ENCODE measurements at places on chromosomes 11 and 22.

DNA sequence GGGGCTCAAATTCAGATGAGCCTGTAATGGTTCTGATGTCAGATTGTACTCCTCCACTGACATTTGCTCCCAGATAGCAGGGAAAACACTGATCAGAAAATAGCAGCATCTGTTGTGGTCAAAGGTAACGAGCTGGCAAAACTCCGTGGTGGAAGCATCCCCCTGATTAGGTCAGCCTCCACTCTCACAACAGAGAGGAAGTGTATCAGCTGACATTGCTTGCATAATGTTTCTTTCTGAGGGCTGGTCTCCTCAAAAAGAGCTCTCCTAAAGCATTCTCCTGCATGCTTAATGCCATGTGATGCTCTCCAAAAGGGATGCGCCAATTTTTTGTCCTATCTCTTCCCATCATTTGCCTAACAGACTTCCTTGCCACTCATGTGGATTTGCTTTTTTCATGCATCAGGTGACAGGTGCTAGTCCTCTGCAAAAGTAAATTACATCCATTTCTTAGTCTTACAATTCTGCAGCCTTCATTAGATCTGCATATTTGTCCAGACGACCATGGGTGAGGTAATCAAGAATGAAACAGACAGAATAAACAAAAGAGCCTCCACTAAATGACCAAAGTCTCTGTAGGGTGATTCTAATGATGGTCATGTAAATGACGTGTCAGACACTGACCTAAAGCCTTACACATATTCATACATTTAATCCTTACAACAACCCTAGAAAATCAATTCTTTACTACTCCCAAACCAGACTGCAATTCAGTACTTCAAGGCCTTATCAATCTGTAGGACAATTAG, 6.4 kb upstream of the TENM4 start:
- DNase-seq = no peak

GRCh38 chr22:32042924-32043323, at the start of gene SLC5A1:
Gene SLC5A1, plus strand, starts transcription at chr22:32043261. Its CDS starts 21 bp downstream, at chr22:32043282.
- no peak for DNase-seq

DNA sequence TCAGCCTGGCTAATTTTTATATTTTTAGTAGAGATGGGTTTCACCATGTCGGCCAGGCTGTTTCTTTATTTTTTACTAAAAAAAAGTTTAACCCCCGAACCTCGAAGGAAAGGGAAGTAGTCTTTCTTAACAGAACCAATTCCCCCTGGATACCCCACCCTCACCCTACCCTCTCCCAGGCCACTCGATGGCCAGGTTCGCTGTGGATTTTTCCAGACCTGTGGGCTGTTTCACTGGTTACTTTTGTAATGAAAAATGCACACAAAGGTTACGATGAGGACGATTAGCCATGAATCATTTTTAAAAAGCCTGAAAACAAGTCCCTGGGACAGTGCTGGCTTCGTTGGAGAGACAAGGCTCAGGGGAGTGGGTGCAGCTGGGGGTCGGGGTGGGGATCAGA, 2.5 kb downstream of the TSPO start:
- DNase-seq = no peak

DNA sequence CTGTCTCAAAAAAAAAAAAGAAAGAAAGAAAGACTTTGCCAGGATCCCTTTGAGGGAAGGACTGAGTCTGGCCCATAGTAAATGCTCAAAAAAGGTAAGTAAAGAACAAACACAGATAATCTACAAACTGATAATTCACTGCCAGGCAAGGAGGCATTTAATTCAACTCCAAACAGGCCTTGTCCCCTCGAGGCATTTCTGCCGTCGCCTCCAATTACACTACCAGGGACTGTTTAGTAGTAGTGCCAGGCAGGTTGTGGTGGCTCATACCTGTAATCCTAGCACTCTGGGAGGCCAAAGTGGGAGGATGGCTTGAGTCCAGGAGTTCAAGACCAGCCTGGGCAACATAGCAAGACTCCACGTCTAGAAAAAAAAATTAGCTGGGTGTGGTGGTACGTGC, 43.7 kb downstream of the PC start:
- no peak for DNase-seq

DNA sequence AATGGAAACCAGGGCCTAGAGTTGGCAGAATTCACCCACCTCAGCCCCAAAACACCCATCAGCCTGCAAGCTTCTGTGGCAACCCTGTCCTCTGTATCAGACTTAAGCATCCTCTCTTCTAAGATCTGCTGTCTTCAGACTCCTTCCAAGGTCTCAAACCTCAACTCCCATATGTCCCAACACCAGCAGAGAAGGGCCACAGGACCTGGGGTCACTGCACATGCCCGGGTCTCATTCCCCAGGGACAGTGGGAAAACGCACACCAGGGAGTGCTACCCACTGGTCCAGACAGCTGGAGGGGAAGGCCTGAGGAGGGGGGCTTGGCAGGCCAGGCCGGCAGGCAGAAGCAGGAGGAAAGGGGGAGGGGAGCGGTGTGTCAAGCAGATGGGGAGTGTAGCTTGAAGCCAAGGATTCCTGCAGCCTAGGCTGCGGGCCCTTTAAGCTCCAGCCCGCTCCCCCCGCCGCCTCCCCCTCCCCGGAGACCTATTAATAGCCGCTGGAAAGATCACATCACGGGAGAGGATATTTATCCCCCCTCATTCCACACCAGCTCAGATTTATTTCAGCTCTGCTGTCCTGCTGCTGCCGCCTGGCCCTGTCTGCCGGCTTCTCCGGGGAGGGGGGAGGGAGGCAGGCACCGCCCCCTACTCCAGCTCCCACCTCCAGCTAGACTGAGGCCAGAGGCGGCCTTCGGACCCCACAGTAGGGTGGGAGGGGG, 16.7 kb downstream of the BCL9L start:
- DNase-seq = peak; percentile 82

DNA sequence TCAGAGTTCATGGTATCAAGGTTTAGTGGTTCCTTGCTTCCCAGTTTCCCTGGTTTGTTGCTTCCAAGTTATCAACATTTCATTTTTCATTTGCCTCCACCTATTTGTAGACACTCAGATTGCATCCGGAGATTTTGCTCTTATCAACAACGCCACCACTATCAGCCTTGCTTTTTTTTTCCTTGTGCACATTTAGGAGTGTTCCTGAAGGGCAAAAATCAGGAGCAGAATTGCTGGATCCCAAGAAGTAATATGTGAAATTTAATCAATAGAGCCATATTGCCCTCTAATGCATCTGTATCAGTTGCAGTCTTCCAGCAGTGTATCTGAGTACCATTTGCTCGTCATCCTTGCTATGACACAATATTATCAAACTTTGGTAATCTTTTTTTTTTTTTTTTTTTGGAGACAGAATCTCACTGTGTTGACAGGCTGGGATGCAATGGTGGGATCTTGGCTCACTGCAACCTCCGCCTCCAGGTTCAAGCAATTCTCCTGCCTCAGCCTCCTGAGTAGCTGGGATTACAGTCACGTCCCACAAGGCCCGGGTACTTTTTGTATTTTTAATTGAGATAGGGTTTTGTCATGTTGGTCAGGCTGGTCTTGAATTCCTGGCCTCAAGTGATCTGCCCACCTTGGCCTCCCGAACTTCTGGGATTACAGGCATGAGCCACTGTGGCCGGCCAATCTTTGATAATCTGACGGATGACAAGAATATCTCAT, 42.1 kb upstream of the SEPTIN5 start:
- DNase-seq = no peak

DNA sequence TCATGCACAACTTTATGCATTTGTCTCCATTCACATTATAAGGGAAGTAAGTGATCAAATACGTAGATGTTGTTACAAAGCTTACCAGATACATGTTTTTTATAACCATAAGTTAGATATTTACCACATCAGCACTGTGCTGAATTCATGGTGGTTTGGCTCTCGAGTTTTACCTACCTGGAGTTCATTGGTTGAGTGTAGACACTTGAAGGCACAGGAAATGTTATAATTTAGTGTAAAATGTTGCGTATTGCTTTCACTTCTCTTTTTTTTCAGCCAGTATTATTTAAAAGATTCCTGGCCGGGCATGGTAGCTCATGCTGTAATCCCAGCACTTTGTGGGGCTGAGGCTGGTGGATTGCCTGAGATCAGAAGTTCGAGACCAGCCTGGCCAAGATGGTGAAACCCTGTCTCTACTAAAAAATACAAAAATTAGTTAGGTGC, 53.1 kb upstream of the GRK2 start:
- no peak for DNase-seq

DNA sequence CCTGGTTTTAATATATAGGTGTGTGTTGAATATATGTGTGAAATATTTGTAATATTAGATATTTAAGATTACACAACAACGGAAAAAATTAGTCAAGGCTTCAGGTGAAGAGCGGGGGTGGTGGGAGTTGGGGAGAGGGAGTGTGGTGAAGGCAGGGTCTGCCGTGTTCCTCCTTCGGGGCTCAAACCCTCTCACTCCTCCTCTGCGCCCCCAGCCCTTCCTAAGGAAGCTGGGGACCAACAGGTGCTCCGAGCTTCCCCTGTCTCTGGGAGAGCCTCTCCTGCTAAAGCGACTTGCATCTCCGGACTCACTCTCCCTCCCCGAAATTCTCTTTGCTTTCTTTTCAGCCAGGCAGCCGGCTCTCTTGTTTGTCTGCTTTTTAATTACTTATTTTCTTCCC, 960 bp upstream of the CADM1 start:
- DNase-seq = no peak

DNA sequence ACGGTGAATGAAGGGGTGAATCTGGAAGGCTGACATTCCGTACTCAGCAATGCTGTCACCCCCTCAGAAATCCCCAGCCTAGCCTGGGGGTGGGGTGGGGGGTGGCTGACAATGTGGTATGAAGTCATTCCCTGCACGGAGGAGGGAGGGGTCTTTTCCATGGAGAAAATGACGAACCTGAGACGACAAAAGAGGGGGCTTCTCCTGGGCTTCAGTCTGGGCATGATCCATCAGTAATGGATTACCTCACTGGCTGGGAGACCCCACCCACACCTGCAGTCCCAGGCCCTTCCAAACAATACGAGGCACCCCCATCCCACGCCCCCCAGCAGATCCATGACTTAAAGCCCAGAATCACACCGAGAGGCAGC, 1.0 kb downstream of the KIAA0930 start:
- no peak for DNase-seq

- no peak for DNase-seq
Measured at GRCh38 chr11:111707039-111707690, 59.0 kb downstream of the PPP2R1B start.

DNA sequence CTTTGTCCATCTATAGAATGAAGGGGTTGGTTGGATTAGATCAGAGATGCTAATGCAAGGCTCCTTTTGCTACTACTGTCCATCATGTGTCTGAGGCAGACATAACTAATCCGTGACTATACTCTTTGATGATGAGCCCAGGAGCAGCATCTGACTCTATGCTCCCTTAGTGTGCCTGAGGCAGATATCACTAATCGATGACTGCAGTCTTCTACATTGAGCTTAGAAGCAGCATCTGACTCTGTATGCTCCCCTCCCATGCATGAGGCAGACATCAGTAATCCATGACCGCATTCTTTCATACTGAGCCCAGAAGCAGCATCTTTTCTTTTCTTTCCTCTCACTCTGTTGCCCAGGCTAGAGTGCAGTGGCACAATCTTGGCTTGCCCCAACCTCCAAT, 4.2 kb downstream of the TCN2 start:
- no peak for DNase-seq

DNA sequence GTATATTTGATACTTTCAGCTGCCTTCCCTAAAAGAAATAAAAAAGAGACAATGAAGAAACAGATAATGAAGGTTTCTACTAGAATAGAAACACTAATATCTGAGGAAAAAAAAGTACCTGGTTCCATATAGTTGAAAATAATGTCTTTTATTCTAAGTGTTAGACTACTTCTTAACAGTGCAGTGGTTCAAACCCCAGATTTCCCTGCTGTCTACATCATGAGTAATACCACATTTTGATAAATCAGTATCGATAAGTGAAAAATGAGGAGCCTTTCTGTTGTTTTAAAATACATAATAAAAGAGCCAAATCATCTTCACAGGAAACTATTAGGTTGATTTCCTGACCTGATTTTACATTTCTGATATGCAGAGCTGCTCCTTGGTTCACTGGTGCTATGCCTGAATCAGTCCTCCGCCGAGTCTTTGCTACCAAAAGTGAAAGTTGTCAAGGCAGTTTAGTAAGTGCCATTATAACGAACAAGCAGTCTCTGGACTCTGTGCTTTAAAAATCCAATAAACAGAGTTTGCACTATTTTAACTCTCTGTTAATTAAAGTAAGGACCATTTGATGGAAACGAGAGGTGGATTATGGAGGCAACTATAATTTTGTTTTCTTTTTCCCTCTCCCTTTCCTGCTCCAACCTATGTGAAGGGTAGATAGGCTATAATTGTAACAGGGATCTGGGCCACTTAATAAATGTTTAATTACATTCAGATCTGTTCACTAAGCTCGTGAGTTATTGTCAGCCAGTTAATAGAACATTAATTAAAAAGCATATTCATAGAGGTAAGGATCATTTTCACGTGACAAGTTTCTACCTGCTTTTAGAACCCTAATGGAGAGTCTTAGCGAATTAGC, 724.5 kb upstream of the RAG2 start:
- DNase-seq = no peak

GRCh38 chr11:66663741-66664296, 13.9 kb downstream of the RBM4B start:
- DNase-seq = no peak

GRCh38 chr11:126927623-126928022, 72.9 kb downstream of the KIRREL3 start:
- DNase-seq = no peak

DNA sequence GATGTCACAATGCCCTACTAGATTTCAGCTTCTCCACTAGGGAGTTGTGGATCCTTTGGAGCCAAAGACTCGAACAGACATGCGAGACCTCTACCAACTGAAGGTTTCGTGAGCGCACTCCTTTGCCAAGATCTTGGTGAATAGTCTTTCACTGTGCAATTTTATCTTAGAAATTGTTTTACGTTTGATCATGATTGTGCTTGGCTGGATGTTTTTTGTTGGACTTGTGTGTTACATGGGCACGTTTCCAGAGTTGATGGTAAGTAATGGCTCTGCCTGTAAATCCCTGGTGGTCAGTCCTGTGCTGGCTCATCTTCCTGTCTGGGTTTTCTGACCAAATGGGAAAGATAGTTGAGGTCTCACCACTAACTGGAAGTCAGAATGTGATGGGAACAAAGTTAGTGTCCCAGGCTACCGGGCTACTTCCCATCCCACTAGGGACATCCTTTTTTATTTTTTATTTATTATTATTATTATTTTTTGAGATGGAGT, at the start of gene MISFA:
TSS of gene MISFA (plus strand) at position 51 of the 492 bp plus-strand sequence. CDS start at position 191, 140 bp downstream.
- no peak for DNase-seq

- DNase-seq = peak; percentile 6
Measured at GRCh38 chr11:5719703-5720495, 16.3 kb upstream of the OR56B1 start.

DNA sequence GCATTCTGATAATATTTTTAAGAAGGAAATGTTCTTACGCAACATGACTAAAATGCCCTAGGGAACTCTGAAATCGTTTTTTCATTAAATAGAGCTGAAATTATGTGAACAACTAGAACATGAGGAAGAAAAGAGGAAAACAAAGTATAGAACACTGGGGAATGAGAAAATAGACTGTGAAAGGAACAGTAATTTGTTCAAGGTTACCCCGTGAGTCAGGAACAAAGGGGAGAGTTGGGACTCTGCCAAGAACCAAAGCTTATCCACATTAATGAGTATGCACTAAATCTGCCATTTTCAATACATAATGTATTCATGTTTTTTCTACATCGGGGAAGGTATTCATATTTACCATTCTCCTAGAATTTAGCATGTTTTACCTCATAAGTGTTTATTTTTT, 961.8 kb upstream of the CCDC90B start:
- DNase-seq = no peak
